ENCODE measurements at places on chromosomes 16 and 17.

- DNase-seq = no peak
Measured at GRCh38 chr16:31020536-31020935, 10.1 kb upstream of the STX1B start.

DNA sequence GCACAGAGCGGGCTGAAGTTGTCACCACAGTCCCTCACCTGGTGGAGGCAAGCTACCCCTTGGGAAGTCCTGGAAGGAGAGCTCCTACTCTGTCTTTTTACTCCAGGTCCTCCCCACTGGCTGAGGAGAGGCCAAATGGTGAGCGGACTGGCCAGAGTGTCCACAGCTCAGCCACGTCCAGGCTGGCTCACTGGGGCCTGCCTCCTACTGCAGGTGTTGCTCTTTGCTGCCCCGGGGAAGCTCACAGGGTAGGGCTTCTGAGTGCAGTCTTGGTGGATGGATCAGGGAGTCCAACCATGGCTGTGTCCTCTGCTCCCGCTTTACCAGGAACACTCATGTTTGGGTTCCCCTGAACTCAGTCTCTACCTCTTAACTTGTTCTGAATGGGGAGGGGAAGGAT lies 2.7 kb downstream of the B9D1 start:
- no peak for DNase-seq

- DNase-seq = no peak
Measured at GRCh38 chr17:46013502-46014165, 14.6 kb downstream of the STH start.

DNA sequence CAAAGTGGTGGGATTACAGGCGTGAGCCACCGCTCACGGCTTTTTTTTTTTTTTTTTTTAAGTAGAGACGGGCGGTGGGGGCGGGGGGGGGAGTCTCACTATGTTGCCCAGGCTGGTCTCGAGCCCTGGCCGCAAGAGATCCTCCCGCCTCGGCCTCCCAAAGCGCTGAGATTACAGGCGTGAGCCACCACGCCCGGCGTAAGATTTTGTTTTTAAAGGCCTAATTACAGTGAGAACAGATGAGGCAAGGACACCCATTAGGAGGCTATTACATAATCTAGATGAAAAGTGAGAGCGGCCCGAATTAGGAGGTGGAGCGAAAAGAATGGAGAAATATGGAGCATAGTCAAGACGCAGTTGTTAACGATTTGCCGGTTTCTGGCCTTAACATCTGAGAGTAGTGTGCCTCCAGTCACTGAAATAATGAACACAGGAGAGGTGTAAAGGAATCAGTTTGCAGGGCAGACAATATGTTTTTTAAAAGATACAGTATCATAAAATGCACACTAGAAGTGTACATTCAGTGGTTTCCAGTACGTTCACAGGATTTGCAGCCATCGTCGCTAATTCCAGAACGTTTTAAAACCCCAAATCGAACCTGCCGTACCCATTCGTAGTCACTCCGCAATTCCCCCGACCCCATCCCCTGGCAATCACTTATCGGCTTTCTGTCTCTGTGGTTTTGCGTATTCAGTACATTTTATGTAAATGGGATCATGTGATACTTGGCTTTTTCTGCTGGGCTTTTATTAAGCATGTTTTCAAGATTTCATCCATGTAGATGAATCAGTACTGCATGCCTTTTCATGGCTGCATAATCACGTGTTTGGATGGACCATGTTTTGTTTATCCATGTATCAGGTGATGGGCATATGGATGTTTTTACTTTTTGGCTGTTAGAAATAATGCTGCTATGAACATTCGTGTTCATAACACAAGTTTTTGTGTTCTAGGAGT lies 1.4 kb upstream of the SLX4 start:
- DNase-seq = no peak

DNA sequence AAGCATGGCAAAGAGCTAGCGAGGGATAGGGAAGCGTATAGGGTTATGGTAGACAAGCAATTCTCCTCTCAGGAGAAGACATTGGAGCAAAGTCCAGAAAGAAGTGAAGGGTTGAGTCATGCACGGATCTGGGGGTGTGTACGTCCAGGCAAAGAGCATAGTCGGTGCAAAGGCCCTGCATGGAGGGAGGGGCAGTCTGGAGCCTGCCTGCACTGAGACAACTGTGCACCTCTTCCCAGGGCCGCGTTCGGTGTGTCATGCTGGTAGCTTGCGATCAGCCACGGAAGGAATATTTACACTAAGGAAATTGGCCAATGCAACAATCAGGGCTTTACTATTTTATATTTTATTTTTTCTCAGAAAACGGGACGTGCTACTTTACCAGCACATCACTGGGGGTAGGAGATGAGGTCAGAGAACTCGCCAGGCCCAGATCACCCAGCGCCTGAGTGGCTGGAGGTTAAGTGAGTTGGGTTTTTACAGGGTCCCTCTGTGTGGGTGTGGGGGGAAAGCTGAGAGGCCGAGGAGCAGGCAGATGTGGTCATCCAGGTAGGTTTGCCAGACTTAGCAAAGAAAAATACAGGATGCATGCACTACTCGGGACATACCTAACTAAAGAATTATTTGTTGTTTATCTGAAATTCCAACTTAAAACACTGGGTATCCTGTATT lies 6.7 kb upstream of the B9D1 start:
- no peak for DNase-seq

DNA sequence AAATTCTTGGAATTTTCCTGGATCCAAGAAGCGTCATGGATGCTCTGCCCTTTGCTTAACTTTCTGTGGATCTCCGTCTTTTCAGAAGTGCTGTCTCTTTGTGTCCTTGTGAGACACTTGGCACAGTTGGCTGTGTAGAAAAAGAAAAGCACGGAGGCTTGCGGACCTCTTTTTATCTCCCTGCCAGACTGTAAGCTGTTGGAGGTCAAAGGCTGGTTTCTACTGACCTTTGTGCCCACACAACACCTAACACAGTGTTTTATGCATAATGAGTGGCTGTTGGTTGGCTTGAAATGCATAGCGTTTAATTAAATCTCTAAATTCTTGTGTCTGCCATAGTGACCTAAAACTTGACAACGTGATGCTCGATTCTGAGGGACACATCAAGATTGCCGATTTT lies 75.7 kb upstream of the CACNG3 start:
- no peak for DNase-seq

DNA sequence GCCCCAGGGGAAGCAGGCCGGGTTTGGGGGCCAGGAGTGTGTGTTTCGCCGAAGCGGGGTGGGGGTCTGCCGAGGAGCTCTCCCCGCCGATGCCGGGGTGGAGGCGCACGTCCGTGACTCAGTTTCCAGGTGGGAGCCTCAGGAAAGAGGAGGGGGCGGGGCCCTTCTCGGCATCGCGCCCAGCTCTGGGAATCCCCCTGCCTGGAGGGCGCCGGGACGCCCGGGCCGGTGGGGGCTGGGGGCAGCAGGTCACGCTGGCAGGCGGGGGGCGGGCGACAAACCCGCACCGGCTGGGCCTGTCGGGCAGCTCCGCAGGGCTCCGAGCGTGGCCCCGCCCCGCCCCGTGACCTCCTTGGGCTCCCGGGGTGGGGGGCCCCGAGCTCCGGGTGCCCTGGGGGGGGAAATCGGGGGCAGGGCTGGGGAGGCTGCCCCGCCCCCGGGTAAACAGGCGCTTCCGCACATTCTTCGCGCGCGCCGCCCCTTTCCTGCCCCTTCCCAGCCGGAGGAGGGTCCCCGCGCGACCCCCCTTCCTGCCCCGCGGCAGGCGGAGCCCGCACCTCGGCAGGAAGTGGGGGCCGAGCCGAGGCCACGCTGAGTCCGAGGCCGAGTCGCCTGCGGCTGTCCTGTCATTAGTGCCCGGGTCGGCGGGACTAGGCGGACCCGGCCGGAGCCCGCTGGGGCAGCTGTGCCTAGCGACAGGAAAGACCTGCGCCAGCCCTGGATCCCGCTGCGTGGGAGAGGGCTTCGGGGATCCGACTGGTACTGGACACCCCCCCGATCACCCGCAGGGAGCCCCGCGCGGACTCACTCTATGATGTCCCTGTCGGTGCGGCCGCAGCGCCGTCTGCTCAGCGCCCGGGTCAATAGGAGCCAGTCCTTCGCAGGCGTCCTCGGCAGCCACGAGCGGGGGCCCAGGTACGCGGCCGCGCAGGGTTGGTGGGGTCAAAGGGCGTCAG lies 9.3 kb downstream of the RIPOR1 start:
- peak; percentile 58 for DNase-seq

DNA sequence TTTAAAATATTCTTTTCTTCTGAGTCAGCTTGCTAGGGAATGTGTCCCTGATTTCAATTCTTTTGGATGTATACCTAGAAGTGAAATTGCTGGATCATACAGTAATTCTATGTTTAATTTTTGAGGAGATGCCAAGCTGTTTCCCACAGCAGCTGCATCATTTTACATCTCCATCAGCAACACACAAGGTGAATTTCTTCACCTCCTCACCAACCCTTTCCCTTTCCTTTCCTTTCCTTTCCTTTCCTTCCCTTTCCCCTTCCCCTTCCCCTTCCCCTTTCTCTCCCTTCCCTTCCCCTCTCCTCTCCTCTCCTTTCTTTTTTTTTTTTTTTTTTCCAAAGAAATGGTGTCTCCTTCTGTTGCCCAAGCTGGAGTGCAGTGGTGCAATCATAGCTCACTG lies 45.4 kb upstream of the BRD7 start:
- DNase-seq = no peak

GRCh38 chr17:35094902-35095301 lies 24.8 kb downstream of the RAD51D start:
- no peak for DNase-seq

- DNase-seq = no peak
Measured at GRCh38 chr17:59234631-59235030, 14.3 kb downstream of the GDPD1 start.

DNA sequence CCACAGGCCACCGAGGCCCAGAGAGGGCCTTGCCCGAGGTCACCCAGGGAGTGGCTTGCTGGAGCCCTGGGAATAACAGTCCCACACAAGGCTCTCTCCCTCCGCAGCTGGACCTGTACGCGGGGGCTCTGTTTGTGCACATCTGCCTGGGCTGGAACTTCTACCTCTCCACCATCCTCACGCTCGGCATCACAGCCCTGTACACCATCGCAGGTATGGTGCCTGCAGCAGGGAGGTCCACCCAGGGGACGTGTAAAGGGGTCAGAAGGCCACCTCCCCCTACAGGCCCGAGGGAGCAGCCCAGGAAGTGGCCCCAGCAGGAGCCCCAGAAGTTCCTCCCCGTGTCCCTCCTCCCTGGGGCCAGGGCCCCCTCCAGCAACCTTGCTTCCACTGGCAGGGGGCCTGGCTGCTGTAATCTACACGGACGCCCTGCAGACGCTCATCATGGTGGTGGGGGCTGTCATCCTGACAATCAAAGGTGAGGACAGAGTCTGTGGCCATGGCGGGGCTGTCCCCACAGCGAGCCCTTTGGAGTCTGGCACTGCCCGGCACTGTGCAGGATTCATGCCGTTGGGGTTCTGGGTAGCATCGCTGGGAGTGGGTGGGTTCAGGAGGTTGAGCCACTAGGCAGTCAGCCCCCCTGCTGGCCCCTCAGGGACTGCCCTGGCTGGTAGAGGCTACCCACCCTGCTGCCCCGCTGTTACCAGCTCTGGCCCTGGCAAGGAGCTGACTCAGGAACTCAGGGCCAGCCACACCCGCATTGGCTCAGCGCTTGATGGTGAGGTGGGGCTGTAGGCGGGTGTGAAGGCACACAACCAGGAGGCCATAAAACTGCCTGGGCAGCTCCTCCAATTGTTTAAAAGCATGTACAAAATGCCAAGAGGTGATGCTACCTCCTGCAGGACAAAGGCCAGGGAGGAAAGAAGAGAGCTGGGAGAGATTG lies 17.3 kb downstream of the SLC5A10 start:
- DNase-seq = no peak

- no peak for DNase-seq
Measured at GRCh38 chr17:1134634-1135324, 45.0 kb downstream of the ABR start.

DNA sequence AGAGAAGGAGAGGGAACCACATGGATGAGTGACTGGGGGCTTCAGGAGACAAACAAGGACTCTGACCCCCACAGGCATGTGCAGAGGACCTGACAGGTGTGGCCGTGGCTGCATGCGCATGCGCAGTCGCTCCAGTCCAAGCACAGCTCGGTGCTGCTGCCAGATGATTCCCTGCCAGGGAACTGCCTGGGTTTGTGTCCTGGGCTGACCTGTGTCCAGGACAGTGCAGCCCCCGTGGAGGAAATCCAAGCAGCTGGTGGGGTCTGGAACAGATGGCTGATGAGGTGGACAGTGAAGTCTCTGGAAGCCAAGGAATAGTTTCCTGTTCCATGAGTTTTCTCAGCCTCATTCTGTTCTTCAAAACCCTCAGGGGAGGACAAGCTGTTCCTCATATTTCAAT lies 27.3 kb downstream of the LASP1 start:
- DNase-seq = no peak

- peak; percentile 30 for DNase-seq
Measured at GRCh38 chr17:68344701-68345136, 53.4 kb downstream of the ARSG start.

DNA sequence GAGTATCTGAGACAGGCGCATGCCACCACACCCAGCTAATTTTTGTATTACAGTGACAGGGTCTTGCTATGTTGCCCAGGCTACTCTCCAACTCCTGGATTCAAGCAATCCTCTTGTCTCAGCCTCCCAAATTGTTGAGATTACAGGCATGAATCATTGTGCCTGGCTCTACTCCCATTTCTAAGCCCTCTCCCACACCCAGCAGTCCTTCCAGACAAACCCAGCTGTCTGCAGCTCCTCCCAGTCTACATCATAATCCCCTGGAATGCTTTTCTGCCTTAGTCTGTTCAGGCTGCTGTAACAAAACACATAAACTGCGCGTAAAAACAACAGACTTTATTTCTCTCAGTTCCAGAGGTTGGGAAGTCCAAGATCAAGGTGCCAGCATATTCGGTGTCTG lies 144.5 kb downstream of the GRIN2A start:
- no peak for DNase-seq

- DNase-seq = no peak
Measured at GRCh38 chr17:17372856-17373520, 69.8 kb downstream of the NT5M start.

GRCh38 chr17:8700546-8700945 lies 44.1 kb downstream of the CCDC42 start:
- DNase-seq = no peak

DNA sequence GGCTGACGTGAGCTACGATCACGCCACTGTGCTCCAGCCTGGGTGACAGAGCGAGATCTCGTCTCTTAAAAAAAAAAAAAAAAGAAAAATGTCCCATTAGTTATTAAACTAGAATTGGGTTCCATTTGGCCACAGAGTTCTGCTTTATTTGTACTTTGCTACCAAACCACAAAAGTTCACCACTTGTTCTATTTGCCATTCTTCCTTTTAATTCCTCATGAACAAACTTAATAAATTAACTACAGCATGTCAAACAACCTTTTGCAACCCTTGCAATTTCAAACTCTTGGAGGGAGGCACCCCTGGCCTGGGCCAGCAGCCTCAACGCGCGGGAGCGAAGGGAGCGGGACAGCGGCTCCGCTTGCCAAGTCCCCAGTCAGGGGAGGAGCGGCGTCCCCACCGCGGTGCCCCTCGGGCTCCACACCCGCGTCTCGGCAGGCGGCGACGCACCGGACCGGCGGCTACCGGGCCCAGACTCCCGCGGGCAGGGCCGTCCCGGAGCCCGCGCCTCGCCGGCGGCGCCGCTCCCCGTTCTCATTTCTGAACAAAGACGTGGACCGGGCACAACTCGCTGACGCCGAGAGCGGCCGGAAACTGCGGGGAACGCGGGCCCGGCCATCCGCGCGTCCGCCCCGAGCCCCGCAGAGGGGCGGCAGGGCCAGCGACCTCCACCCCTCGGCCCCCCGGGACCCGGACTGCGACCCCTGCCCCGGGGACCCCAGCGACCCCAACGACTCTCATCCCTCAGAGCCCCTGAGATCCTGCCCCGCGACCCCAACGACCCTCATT lies 775 bp downstream of the CYTH1 start:
- DNase-seq = no peak

- no peak for DNase-seq
Measured at GRCh38 chr17:31838636-31839225, 20.3 kb downstream of the COPRS start.
